Activated CD8-positive, alpha-beta memory T cell treated with anti-CD3 and anti-CD28 coated beads for 4 hours (primary cell): ENCODE measurements at places on chromosomes 7 and 10.

DNA sequence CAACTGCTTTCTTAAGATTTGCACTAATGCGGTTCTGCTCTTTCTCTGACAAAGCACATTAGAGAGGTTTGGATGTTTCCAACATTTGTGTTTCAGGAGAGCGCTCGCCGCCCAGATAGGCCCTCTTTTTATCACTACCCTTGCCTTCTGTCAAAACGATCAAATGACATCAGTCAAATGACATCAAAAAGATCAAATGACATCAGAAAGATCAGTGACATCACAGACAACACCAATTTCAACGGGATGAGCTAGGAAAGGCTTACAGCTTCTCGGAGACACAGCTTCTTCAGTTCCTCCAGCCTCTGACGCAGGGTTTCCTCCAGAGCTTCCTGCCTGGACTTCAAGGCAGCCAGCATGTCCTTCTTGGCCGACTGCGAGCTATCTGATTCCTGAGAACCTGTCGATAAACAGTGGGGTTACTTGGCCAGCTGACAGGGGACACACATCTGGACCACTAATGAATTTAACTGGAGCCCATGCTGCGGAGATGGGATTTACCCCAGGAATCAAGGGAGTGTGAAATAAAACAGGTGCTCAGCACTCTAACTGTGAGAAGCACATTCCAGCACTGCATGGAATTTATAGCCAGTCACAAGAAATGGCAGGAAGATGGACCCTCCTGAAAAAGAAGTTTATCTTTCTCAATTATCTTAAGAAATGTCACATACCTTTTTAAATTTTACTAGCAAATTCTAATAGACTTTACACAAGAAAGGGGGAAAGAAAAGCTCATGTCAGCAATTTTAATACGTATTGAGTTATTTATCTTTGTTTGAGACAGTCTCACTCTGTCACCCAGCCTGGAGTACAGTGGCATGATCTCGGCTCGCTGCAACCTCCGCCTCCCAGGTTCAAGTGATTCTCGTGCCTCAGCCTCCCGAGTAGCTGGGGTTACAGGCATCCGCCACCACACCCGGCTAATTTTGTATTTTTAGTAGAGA lies 88.2 kb downstream of the PRPF18 start:
- no peak for DNase-seq

- no peak for DNase-seq
Observed at GRCh38 chr10:80051993-80052392, 26.5 kb upstream of the TMEM254 start.

- peak; percentile 11 for DNase-seq
Observed at GRCh38 chr7:636396-636795, 90.1 kb upstream of the DNAAF5 start.

DNA sequence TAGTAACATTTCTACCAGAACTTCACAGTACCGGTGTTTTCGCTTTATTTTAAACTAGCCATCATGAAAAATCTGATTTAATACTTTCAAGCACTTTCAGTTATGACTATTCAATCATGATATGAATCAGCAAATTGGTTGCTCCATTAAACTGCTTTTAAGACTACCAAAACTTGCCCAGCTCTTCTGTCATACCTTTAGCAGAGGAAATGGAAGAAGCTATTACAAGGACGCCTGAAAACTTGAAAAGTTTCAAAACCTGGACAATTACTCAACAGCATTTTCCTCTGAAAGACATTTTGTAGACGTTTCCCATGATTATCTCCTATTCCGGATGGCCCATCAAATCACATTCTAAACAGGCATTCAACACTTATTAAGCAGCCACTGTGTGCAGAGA lies 2.0 kb downstream of the JAZF1 start:
- DNase-seq = no peak
